ENCODE measurements at places on chromosomes 7 and 10.

DNA sequence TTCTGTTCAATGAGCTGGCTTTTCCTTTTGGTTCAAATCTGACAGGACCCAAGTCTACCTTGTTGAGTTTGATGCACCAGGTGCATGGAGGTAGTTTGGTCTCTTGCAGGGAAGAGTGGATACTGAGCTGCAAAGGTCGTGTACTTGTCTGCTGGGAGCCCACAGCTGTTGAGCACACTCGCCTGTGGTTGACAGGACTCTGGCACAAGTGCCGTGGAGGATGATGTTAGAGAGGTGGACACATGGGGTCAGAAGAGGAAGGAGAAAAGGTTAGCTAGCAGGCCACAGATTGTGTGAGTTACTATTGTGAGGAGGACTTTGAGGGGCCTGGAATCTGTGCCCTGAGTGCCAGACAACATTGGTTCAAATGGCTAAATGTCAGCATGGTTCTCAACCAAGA is 197.3 kb downstream of the CREB5 start:
- no peak for DNase-seq

GRCh38 chr7:120714945-120715344 is 143.0 kb downstream of the TSPAN12 start:
- DNase-seq: no peak

DNA sequence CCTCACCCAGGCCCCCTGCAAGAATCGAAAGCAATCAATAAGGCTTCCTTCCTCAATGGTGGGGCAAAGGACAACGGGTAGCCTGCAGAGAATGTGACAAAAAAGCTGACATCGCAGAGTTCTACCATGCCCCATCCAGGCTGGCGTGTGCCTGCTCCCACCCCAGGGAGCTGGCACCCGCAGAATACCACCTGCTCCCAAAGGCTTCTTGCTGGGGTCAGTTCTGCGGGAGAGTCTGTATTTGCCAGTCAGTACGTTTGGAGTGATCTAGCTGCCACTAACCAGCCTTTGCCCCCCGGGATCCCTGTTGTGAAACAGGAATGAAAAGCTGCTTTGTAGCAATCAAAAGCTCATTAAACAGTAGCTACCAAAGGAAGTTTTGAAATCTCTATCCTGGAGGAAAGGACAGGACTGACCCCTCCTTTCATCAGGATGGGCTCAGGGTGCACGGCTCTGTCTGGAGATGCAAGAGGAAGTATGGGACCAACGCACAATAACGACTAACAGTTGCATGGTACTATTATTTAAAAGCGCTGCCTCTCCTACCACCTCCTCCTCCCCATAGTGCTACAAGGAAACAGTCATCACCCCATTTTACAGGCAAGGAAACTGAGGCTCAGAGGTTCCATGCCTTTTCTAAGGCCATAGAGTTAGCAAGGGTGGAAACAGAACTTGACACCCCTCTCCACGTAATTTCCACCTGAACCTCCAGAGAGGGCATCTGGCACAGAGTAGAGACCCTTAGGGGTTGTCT is 67.0 kb downstream of the FGFR2 start:
- no peak for DNase-seq

DNA sequence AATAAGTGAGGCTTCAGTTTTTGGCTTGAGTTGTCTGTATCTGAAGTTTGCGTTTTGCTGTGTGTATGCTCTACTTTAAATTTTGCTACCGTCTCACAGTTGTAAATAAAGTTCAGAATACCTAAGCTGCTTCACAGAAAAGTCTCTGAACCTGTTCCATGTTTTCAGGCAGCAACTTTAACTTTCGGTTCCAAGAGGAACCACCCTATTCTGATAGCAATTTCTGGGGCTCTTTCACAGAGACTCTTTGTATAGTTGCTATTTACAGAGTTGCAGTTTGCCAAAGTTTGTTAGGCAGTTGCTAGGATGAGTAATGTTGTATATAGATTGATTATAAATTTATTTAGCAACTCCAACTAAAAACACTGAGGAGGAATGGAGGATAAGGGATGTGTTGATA is 5.7 kb downstream of the FAM221A start:
- DNase-seq: no peak

DNA sequence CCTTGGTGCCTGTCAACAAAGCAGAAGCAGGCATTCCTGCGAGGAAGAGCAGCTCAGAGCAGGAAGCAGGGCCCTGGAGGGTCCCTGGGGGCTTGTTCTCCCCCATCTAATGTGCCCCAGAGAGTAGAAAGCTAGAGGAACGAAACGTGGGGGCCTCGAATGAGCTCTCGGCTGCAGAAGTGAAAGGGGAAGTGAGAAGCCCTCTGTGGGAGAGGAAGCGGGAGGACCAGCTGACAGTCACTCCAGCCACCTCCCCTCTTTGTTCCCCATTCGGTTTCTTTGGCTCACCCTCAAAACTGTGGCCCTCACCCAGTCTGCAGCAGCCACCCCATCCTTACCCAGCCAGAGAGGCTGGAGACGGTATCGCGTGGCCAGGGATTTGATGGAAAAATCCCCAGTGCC is 25.0 kb downstream of the C10orf105 start:
- no peak for DNase-seq

DNA sequence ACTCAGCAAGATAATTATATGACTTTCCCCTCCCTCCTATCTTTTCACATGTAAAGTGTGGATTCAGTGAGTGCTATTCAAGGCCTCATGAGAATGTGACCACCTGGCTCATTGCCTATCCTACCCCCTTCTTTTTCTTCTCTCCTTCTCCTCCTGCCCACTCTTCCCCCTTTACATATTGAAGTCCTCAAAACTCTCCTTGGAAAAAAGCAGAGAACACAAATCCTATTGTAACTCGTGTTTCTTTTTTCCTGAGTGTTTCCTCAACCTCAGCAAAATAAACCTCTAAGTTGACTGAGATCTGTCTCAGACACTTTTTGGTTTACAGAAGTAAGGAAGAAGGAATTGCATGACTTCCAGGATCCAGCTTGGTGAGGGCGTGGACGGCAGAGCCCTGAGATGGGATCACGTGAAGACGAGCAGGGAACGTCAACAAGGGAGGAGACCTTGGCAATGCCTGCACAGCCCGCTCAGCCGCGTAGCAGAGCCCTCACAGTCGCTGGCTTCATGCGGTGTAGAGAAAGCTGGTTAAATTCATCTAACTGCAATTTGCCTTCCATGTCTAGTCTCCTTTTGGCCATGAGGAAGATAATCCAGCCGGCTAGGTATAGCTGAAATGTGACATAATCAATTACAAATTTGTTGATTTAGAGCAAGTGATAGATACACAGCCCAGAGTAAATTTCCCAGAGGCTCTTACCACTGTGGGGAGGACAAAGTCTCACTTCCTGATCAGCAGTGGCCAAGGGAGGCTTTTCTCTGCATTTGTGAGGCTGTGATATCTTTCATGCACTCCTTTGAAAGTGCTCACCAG is 75.7 kb downstream of the LYZL2 start:
- DNase-seq: peak; percentile 93

- DNase-seq: peak; percentile 38
These were observed 53.4 kb downstream of the TSPAN15 start for GRCh38 chr10:69504576-69505250.
